ENCODE measurements at places on chromosomes 3 and 15.

GRCh38 chr15:70195587-70196305 lies 98.0 kb upstream of the TLE3 start:
- DNase-seq, result no peak

- no peak for DNase-seq
These were observed 93.0 kb downstream of the HHLA2 start for GRCh38 chr3:108389372-108389771.

DNA sequence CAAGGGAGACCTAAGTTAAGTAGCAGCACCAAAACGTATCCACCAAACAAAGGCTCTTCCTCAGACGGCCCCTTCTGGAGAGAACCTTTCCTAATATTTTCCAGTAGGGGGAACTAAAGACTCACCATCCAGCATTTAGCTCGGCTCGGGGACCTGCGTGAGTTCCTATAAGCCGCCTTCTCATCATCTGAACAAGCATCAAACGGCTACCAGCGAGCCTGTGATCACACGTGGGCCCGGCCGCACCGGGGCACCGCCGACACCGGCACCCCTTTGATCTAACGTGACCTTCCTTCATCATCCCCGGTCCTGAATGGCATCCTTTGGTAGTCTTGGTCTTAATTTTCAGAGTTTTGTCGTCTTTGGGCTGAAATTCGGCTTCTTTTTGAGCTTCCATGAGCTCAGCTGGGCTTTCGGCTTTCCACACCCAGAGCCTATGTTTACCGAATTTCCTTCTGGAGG lies 1.4 kb upstream of the ROBO2 start:
- DNase-seq, result no peak

GRCh38 chr3:5972586-5972985 lies 785.1 kb downstream of the EDEM1 start:
- no peak for DNase-seq

- no peak for DNase-seq
These were observed 20.6 kb downstream of the NR2F2 start for GRCh38 chr15:96350934-96351724.

GRCh38 chr3:50588759-50589433 lies 19.6 kb downstream of the HEMK1 start:
- DNase-seq, result no peak

DNA sequence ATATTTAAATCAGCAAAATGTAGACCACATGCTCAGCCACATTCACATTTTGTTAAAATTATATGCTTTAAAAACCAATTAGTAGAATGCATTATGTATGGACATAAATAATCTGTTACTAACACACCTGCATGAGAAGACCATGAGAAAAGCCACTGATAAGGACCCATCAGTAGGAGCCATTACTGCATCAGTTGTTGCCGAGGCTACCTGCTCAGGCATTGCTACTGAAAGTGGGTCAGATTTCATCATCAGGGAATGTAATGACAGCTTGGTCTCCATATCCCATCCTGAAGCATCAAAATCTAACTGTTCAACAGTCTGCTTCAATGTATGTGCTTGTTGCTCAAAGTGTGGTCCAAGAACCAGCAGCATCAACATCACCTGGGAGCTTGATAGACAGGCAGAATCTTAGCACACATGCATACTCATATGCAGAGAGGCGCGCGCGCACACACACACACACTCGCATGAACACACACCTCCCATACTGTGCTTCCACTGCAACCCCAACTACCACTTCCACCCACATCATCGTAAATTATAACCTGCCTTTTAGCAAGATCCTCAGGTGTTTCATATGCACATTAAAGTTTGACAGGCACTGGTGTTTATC lies 72.4 kb upstream of the FOXB1 start:
- no peak for DNase-seq

DNA sequence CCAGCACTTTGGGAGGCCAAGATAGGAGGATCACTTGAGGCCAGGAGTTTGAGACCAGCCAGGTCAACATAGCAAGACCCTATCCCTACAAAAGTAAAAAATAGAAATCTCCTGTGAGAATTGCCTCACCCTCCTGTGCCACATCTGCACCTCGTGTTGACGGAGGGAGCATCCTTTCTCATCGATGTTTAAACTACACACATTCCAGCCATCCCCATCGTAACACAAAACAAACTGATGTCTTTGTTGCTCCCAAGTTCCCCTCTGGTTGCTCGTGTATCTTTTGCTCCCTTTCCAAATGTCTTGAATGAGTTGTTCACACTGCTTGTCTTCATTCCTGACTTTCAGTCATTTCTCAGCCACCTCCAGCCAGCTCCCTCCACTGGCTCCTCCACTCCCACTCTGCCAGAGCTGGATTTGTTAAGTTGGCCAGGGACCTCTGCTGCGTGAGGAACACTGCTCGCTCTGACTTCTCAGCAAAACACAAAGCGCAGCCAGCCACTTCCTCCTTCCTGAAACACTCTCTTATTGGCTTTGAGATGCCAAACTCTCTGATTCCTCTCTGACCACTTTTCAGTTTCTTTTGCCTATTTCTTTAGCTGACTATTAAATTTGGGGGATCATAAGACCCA lies 53.6 kb upstream of the ATP13A3 start:
- no peak for DNase-seq

GRCh38 chr3:127172781-127173515 lies 20.0 kb upstream of the PRR23E start:
- DNase-seq, result no peak

DNA sequence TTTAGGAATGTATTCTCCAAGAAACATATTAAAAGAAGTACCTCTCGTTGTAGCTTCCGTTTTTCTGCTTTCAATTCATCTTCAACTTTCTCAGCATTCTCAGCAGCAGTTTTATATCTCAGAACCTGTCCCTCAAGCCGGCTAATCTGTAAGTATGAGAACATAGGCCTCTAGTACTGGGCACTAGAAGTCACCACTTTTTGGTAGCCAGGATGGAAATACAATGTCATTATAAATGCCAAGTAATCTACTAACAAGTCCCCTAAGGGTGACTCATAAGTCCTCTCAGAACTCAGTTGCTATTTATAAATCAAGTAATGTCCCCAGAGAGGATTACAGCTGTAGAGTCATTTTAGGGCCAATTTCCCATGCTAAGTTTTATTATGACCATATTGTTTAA lies 61.1 kb downstream of the MLH1 start:
- DNase-seq, result no peak

- DNase-seq, result no peak
These were observed 271.4 kb downstream of the CLSTN2 start for GRCh38 chr3:140206196-140207040.

- DNase-seq, result peak; percentile 10
These were observed 427 bp upstream of the RNF111 start for GRCh38 chr15:58987036-58987435.

DNA sequence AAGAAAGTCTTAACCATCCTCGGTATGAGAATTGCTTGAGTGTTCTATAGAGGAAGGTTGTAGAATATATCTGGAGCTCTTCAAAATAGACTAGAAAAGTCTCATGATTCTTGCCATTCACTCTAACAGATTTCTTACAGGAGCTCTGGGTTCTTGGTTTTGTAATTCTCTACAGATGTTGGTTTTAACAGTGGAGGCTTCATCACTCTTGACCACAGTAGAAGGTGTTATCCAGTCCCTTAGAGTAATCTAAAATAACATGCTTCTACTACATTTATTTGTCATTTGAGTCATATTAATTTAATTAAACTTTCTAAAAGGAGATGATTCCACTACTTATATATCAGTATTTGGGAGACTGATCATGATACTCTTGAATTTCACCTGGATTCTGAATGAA lies 9.7 kb downstream of the GTF2E1 start:
- no peak for DNase-seq

GRCh38 chr3:156299569-156299968 lies 179.2 kb downstream of the KCNAB1 start:
- no peak for DNase-seq
